ENCODE measurements at places on chromosomes 7 and 10.

DNA sequence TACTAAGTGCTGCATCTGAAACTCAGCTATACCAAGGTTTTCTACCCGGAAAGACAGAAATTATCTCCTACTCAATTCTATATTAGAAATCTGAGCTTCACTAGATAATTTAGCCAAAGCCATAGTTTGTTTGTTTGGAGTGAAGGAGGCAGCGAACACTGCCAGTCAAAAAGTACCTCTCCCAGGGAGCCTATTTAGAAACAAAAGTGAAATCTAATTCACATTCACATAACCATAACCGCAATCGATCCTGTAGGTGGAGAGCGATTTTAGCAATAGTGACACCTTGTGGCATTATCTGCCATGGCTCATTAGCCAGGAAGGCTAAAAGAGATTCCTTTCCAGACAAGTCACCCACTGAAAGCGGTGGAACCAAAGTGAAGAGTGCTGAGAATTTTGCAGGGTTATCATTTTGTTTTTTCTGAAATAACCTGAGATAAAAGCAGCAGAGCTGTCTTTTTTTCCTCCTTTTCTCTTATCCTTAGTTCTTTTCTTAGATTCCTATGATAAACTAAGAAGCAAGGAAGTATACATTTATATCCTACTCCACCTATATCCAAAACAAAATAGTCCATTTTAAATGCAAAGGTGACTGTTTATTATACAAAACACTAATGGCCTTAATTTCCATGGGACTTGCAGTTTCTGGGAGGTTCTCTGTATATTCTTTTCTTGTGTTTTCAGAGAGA is 83.7 kb upstream of the BET1 start:
- DNase-seq, result peak; percentile 67

GRCh38 chr7:84700563-84701370 is 486.1 kb downstream of the SEMA3D start:
- DNase-seq, result no peak

DNA sequence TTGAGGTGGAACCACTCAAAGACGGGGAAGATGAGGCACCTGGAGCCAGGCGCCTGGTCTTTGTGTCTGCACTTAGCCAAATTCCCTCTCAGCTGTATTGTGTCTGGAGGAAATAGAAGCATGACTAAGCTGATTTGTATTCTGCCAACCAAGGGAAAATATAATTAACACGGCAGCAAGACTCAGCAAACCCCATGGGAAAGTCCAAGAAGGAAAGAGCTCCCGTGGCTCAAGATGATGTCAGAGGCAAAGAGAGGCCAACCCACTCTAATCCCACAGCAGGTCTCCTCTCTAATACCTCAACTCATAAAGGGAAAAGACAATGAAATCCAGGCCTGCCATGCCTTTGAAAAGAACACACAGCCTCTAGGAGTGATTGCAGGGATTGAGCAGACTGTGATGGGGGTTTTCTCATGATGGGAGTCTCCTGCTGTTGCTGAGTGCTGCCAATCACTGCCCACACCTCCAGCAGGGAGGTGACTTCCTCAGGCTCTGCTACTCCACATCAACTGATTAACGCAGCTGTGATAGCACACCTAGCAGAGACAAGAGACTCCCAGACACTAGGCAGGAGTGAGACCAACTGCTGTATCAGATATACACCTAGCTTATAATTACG is 255.5 kb upstream of the C7orf33 start:
- no peak for DNase-seq

DNA sequence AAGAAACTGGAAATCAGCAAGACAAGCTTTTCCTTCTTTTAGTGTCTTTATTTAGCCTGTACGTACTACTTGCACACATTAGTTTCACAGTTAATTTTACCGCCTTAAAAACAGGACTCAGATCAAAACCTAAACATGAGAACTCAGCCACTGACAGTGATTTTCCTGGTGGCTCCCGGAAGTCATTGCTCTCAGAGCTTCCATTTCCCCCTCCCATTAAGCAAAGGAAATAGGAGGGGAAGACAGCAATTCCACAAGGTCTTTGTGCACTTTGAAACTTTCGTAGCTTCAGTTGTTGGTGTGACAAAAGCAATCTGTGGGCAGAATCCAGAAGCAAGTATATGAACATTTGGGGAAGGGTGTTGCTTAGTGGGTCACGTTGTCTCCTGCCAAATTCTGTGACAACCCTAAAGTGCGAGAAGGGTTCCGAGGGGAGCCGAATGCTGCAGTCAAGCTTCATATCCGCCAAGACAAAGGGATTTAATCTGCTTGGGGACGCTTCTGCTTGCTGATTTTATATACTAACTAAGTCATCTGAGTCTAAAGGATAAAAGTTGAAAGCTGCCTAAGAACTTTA is 30.4 kb downstream of the FAM53B start:
- DNase-seq, result no peak

GRCh38 chr7:129161524-129162225 is 17.2 kb downstream of the TSPAN33 start:
- DNase-seq, result no peak

- no peak for DNase-seq
These were observed 177.2 kb downstream of the JAZF1 start for GRCh38 chr7:28003408-28003807.

- DNase-seq, result no peak
These were observed 23.0 kb downstream of the BMPR1A start for GRCh38 chr10:86779220-86780017.

DNA sequence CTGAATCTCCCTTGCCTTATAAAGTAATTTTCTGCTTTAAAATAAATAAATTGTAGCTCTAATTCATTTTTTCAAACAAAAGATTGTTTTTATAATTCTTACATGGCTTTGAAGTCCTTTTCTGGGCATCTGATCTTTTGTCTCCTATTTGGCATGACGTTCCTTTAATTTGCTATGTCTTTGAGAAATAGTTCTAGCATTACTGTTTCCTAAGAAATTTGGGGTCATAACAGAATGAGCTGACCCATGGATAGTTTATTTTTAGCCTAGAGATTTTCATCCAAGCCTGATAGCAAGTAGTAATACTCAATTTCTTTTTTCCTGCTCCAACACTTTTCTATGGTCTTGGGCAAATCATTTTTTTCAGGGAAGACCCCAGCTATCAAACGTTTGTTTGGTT is 31.4 kb downstream of the CCDC71L start:
- no peak for DNase-seq

GRCh38 chr10:1738950-1739349 is 1.6 kb upstream of the ADARB2 start:
- peak; percentile 10 for DNase-seq

DNA sequence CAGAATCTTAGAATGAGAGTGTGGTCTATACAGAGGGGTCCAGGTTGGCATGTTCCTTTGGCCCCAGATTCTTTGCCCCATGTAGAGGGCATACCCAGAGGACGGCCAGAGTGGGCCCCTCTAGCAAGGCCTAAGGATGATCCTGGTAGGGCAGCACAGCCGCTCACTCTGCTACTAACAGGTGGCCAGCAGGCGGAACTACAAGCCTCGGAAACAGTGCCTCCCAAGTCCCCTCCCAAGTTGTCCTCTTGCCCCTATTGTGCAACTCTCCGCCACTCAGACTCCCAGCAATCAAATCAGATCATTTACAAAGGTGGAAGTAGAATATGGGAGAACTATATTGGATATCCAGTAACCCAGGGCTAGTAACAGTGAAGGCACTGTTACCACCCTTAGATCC is 107.4 kb downstream of the STRA8 start:
- no peak for DNase-seq
